ENCODE measurements at places on chromosomes 13 and 19.

- peak; percentile 47 for DNase-seq
These were observed 10.6 kb downstream of the ACOD1 start for GRCh38 chr13:76958841-76959432.

DNA sequence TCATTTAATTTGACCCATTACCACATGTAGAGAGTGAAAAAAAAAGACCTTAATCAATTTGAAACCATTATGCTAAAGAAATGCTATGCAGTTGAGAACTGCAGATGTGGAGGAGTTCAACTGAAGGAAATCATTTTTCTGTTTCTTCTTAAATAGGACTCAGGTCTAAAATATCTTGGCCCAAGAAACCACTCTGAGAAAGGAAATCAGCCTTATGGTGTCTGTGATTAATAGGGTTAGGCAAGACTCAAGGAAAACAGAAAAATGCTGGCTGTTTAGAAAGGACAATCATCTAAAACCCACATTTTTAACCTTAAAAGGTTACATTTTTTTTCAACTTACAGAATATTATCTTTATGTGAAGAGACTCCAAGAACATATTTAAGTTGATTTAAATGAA, 1.9 kb upstream of the SLITRK1 start:
- no peak for DNase-seq

DNA sequence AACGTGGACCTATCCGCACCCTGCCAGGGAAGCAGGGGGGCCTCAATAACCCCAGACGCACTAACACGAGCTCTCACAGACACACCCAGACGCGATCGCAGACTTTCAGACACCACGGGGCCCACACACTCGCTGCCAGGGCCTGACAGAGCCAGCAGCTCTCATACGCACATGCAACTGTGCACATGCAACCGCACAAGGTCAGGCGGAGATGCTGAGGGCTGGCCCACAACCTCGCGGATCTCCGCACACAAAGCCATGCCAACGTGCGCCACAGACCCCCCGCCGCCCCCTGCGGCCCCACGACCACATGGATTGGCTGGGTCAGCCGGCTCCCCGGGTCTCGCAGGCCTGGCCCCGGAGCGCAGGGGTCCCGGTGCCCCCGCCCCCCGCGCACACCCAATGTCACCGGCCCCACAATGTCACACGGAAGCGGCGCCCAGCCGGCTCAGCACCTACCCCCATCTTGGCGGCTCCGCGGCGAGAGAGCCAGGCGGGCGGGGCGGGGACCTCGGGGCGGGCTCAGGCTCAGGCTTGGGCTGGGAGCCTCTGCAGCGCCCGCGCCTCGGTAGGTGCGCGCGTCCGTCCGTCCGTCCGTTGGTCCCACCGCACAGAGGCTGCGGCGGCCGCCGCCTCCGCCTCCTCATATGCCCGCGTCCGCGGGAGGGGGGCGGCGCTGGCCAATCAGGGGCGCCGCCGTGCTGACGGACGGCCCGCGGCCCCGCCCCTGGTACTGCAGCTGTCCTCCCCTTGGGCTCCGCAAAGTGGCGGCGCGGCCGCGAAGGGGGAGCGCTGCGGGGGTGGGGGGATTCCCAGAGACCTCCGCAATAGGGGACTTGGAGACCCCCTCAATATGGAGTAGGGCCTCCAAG, at the start of gene ATP1A3:
ATP1A3 (minus strand) TSS at position 619 of the 872 bp plus-strand sequence; CDS start at position 465, 154 bp downstream.
- peak; percentile 29 for DNase-seq

DNA sequence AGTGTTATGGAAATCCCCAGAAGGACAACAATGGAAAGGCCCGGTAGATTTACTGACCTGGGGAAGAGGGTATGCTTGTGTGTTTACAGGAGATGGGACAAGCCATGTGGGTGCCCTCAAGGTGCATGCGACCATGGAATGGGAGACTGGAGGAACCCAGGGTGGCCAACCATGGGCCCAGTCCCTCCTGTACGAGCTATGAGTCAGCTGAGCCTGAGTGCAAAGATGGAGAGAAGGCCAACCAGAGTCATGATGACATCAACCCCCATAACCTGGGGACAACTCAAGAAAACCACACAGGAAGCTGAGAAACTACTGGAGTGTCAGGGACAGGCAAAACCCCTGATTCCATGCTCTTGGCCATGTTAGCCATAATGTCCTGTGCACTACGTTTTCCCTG, 7.8 kb downstream of the ZNF350 start:
- no peak for DNase-seq

DNA sequence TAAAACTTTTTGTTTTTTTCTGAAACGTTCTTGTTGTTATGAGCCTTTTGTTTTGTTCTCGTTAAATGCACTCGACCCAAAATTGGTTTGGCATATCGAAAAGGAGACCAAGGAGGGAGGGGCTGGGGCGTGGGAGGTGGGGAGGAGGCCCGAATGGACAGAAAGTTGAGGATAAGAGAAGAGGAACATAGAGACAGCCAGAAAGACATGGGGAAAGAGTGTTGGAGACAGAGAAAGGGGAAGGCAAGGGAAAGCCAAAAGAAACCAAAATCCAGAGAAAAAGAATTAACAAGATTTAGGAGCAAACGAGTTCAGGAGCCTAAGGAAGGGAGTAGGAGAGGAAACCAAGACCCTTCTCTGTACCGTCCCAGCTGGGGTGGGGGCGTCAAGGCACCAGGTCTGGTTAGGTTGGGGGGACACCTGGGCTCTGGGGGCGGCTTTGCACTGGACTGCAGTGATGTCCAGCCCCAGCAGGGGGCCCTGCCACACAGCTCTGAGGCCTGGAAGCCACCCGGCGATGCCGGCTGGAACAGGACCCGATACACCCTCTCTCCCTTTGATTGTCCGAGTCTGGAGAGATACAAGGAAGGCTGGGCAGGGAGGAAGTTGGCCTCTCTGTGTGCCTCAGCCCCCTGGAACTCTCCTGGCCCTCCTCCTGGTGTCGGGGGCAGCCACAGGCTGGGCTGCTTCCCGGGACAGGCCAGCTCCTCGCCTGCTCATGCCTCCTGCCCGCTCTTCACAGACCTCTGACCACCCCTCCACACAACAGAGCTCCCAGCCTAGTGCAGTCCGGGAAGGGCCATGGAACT, 11.6 kb upstream of the ASF1B start:
- DNase-seq: no peak

DNA sequence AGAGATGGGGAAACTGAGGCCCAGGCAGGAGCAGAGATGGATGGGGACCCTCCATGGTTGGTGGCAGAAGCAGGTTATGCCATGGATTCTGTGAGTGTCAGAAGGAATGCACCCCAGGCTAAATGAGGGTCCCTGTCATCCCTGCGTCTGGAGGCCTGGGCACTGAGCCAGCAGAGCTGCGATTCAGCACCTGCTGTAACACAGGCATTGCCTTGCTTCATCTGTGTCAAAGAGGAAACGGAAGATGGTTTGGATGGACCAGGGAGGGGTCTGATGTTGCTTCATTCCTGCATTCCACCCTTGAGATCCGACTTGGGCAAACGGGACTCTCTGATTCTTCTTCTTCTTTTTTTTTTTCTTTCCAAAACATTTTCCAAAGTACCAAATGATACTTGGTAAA, 1.2 kb downstream of the C5AR1 start:
- peak; percentile 81 for DNase-seq

DNA sequence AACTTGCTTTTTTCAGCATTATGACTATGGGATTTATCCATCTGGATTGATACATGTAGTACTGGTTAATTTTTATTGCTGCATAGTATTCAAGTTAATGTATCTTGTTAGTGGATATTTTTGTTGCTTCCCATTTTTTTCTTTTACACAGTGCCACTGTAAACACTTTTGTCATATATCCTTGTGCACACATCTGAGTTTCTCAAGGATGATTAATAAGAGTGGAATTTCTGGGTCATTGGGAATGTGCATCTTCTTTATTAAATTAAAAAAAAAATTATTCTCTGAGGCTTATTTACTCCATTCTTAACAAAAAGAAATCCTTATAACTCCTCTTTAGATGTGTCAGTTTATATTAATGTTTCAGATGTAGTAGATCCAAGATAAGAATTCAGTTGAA, 27.3 kb downstream of the B3GLCT start:
- no peak for DNase-seq

GRCh38 chr19:33660410-33661124, 38.8 kb downstream of the CHST8 start:
- DNase-seq: no peak

GRCh38 chr13:103203735-103204330, 137.6 kb upstream of the SLC10A2 start:
- DNase-seq: no peak

DNA sequence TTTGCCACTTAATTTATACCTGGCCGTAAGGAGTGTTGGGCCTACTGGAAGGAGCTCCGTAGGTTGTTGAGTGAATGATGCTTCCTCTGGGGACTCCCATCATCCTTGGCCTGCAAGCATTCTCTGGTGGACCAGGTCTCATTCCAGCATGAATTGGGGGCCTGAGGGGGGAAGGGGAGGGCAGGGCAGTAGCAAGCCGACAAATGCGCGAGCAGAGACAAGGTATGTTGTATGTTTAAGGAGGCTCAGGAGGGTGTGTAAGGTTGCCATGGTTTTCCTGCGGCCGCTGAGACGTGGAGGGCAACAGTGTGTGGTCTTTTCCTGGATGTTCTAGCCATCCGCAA, 749 bp downstream of the ZNF264 start:
- DNase-seq: no peak

- no peak for DNase-seq
These were observed 15.9 kb upstream of the MEIS3 start for GRCh38 chr19:47435196-47435595.

All from inflammatory macrophage treated with lipopolysaccharide for 1 hour (primary cell).